NCI-H1694 treated with DMSO at 0.1 percent for 48 hours (cell line): ENCODE measurements at places on chromosomes 11 and 22.
A peak's percentile ranks its signal among the peaks of the same experiment; 100 is the strongest.

- DNase-seq, result no peak
Observed at GRCh38 chr22:27980424-27981148, 61.5 kb upstream of the PITPNB start.

DNA sequence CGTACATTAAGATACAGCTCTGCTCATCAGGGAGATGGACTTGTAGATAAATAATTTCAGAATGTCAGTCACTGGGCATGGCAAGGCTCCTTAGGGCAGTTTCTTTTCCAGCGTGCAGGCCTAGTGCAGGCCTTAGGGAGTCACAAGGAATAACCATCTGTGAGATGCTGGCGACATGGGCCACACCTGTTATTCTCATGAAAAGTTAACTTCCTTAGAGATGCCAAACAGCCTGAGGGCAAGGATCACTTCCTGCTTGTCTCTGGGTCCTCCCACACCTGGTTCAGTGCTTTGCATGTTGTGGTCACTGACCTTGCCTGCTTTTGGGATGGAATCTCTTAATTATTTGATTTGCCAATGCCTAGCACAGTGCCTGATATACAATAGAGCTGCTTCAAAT is 70.6 kb downstream of the ST3GAL4 start:
- DNase-seq, result no peak

DNA sequence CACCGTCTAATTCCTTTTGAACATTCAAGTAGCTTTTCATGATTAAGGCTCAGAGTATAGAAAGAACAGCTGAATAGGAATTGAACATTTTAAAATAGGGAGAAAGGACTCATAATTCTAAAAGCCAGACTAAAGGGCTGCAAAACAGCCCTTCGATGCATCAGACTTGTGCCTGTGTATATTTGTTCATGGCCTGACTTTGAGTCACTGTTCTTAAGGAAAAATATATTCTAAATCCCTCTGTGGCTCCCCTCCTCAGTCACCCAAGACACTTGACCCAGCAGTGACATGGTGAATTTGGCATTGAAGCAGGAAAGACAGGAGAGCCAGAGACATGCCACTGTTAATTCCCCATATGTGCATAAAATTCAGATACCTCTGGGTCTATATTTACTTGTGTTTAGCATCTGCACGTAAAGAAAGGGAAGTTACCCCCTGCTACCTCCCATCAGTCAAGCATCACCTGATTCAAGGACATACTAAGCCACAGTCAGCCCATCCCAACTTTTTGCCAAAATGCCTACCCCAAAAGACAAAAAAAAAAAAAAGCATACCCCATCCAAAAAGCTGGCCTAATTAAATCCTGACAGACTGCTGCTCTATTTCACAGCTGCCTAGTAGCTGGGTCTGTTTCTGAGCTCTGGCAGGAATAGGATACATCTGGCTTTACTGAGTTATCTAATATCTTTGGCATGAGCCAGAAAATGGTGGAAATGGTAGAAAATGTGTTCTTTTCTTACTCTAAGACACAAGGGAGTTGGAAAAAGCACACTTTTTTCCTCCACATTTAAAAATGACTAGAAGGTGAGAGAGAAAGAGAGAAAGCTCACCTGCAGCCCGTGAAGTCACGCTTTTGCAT is 93.5 kb downstream of the COMMD9 start:
- peak; percentile 93 for DNase-seq

DNA sequence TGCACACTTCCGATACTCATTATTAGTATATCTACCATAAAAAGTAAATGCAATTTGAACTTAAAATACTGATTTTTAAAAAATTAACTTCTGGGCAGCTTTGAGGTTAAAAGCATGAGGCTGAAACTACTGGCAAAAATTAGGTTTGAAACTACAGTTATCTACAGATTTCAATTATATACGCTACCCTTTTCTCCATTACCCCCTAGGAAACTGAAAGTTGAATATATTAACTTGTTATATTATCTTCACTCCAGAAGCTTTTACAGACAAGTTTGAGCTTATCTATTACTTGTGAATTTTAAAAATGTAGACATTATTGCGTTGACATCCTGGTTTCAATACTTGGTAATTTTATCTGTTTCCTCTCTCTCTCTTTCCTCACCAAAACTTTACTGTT is 96.7 kb upstream of the DDI1 start:
- no peak for DNase-seq

- DNase-seq, result no peak
Observed at GRCh38 chr11:33894398-33894746, 2.5 kb upstream of the LMO2 start.

DNA sequence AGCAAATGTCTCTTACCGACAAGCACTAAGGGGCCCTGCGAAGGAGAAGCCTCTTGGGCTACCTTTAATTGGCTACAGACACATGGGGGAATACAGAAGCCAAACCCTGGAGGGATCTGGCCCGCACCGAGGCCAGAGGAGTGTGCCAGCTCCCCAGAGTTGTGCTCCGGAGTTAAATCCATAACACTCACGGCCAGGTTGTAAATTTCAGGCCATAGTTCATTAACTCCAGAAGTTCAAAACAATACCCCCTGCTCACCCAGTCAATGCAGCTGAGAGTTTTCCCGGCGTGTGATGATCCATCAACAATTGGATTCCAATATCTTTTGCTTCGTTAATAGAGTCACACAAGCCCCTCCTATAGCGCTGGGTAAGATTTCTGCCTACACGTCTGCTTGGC is 371.5 kb downstream of the NXPE2 start:
- no peak for DNase-seq

DNA sequence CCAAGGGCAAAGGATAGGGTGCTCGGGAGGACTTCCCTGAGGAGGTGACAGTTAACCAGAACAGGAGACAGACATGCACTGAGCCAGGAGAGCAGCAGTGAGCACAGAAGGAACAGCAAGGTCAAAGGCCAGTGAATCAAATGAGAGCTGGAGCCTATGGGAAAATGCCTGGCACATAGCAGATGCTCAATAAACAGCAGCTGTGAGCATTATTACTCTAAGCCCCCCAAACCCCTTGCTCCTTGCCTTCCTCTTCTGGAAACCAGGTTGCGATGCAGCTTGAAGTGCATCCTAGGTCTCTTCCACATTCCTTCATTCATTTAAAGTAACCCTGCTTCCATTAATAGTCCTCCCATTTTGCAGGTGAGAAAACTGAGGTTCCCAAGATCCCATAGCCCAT is 13.0 kb downstream of the ELFN2 start:
- DNase-seq, result no peak

- no peak for DNase-seq
Observed at GRCh38 chr11:16960250-16960649, 54.0 kb downstream of the PLEKHA7 start.

GRCh38 chr11:130548491-130548833 is 100.0 kb downstream of the ADAMTS15 start:
- no peak for DNase-seq

GRCh38 chr11:114061681-114062049 is 2.2 kb downstream of the ZBTB16 start:
- DNase-seq, result no peak

GRCh38 chr11:11782532-11783110 is 59.2 kb upstream of the USP47 start:
- no peak for DNase-seq

- DNase-seq, result no peak
Observed at GRCh38 chr22:32618441-32619140, 144.0 kb downstream of the FBXO7 start.

DNA sequence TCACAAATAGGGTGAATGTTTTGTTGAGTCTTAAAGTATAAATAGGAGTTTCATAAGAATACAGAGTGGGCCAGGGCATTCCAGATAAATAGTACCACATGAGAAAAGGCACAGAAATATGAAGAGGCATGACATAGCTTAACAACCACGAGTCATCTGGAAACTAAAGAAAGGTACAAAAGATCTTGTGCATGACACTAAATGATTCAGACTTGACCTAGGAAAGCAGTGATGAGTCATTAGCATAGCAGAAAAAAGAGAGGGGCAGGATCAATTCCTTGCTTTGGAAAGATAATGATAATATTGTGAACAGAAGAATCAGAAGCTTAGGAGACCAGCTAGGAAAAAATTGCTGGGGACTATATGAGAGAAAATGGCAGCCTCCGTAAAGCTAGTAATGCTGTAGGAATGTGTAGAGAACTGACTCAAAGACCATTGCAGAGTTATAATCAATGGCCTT is 47.6 kb upstream of the FIBIN start:
- no peak for DNase-seq

- no peak for DNase-seq
Observed at GRCh38 chr11:118059246-118059940, 17.5 kb upstream of the TMPRSS4 start.

- no peak for DNase-seq
Observed at GRCh38 chr11:18594999-18595749, 4.4 kb upstream of the MISFA start.

- no peak for DNase-seq
Observed at GRCh38 chr22:48811885-48812284, 1015.8 kb downstream of the BRD1 start.

GRCh38 chr11:17186932-17187692 is 20.7 kb downstream of the PIK3C2A start:
- DNase-seq, result no peak

DNA sequence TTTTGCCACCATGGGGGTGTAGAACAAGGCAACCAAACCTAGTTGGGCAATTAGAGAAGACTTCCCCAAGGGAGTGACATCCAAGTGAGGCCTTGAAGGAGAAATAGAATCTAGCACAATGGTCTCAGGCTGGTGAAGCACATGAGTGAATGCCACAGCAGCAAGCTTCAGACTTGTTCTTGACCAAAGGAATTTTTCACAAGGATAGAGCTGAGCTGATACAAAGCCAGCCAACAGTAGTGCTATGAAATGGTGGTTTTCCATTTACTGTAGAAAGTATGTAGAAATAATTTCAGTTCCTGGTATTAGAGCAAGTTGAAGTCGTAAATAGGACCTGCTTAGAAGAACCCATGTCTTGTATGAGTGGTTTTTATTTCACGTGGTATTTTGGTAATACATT is 148.3 kb upstream of the RASSF10 start:
- DNase-seq, result no peak

GRCh38 chr22:44526779-44527126 is 28.7 kb upstream of the RTL6 start:
- DNase-seq, result no peak

DNA sequence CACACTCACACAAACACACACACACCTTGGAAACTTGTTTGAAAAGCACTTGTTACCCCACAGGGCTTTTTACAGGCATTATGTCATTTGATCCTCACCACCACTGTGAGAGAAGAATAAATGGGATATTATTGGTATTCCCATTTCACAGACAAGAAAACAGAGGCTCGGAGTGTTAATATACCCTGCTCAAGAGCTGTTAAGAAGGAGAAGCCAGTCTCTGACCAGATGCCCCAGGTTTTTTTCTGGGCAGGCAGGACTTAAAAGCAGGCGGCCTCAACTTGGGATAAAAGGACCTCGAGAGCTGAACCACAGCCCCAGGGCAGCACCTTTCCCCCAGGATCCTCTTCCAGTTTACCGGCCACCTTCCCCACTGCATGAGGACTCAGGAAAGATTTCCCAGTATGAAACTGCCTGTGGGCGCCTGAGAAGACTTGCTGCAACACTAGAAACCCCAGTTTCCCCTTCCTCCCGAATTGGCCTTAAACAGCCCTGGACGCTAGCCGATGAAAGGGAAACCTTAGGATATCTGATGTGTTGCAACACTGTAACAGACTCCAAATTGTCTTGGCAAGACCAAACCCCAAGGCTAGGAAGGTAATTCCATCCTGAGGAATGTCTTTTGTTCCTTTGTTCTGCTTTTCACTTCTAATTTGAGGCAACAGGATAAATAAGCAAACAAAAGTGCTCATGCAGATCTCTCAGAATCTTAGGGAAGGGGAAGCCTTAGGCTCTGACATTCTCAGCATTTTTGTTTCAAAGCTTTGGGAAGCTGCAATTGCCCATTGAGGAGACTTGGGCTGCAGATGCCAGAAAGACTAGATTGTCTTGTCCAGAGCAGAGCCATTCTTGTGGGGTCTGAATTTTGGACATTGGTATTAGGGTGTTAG is 173.5 kb downstream of the TRIM29 start:
- DNase-seq, result no peak

- no peak for DNase-seq
Observed at GRCh38 chr22:27995801-27996528, 76.9 kb upstream of the PITPNB start.

DNA sequence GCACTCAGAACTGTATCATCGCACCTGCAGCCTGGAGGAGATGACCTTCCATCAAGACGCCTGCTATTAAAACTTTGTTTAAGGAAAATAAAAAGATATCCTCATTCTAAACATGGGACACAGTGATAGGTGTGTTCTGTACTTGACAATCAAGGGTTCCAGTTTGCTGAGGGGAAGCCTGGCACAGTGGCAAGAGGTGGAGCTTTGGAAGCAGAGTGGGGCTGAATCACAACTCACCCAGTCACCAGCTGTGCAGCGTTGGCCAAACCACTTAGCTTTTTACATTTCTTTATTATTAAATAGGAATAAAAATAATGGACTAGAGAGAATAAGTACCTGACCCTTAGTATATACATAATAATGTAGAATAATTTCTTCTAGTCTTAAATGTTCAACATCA is 220.7 kb downstream of the TENM4 start:
- DNase-seq, result no peak

DNA sequence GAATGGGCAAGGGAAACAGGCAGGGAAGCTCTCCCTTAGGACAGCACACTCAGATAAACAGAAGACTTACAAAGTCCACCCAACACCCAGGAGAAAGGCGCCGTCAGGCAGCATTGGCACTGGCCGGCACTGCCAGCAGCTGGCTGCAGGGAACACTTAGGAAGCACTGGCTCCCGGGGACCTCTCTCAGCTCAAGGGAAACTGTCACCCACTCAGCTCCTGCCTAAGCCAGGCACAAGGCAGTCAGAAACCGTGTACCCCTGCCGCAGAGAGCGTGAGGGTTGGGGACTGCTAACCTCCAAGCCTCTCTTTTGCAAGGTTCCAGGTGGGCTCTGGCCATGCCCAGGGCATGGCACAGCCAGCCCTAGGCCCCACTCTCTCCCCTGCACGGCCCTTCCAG is 64.7 kb downstream of the DGCR2 start:
- no peak for DNase-seq

DNA sequence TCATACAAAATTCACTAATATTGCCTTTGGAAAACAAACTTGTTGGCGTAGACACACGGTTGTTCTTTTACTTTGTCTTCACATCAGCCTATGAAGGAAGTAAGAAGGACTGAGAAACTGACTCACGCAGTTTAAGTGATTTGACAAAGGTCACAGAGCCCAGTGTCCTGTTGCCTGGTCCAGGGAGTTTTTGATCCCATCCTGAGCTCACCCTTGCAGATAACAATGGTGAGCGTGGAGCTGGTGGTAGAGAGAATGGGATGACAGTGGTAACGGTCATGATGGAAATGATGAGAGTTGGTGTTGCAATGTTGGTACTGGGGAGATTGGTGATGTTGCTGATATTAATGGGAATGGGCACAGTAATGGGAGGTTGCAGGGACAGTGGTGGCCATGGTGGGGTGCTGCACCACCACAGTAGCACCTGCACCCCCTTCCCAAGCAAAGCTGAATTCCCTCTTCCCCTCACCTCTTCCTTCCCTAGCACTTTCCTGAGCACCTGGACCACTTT is 22.0 kb downstream of the CREB3L1 start:
- DNase-seq, result no peak

DNA sequence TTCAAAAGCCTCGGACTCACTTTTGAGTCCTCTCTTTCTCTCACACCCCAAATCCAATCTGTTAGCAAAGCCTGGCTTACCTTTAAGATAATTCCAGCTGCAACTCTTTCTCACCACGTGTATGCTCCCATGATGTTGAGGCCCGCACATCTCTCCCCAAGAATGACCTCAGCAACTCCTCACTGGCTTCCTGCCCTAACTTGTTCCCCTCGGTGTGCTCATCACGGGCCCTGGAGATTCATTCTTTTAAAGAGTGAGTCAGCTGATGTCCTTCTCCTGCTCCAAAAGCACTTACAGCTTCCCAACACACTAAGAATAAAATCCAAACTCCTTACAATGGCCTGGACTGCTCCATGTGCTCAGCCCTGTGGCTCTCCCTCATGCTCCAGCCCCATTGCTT is 1041.3 kb downstream of the OPCML start:
- DNase-seq, result no peak
